Right lobe of liver (tissue), 6 donors: ENCODE measurements at places on chromosomes 2 and 18. TPM values are rescaled to one million over a fixed set of nuclear protein-coding genes. Genes with fewer than 3 reads are reported as not detected.

The NEU4 gene
- total RNA-seq: 78.3 TPM

The CXCR1 gene
- total RNA-seq: 0.74 TPM

The ELAC1 gene
- 3.9 TPM for total RNA-seq

The RAB17 gene
- total RNA-seq: 75.1 TPM

The TRPM8 gene
- 99.5 TPM for total RNA-seq

The CFAP53 gene
- 0.17 TPM for total RNA-seq

The GBX2 gene
- total RNA-seq: not detected

The SLC5A7 gene
- total RNA-seq: not detected

The KHK gene
- total RNA-seq: 101 TPM

The C2orf80 gene
- not detected for total RNA-seq

The CNTNAP5 gene
- not detected for total RNA-seq

DNA sequence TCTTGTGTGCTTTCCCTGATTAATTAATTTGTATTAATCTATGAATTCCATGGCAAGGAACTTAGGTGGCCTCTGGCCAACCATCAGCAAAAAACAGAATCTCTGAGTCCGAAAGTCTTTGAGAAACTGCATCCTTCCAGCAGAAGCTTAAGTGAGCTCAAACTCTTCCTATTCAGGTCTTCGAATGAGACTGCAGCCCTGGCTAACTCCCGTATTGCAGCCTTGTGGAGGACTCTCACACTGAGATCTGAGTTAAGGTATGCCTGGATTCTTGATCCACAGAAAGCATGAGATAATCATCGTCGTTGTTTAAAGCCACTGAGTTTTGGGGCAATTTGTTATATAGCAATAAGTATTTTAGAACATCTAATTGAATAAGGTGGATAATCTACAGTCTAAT is 1143.9 kb upstream of the NXPH2 start:
- H3K4me1 ChIP-seq: no peaks in the 10 kb centered on the region
- H3K4me3 ChIP-seq: no peak overlapping the region
- no peak overlapping the region for H3K27ac ChIP-seq
- DNase-seq: no peak

GRCh38 chr2:34001557-34001956 is 402.5 kb upstream of the FAM98A start:
- no peak overlapping the region for H3K4me3 ChIP-seq
- H3K27me3 ChIP-seq: no peaks in the 10 kb centered on the region
- no peak overlapping the region for H3K27ac ChIP-seq
- no peaks in the 10 kb centered on the region for H3K36me3 ChIP-seq
- no peaks in the 10 kb centered on the region for H3K4me1 ChIP-seq

GRCh38 chr2:39723497-39723896 is 55.6 kb downstream of the THUMPD2 start:
- H3K27ac ChIP-seq: no peak overlapping the region
- no peaks in the 10 kb centered on the region for H3K27me3 ChIP-seq
- H3K4me1 ChIP-seq: no peaks in the 10 kb centered on the region
- no peak for DNase-seq
- no peaks in the 10 kb centered on the region for H3K36me3 ChIP-seq

DNA sequence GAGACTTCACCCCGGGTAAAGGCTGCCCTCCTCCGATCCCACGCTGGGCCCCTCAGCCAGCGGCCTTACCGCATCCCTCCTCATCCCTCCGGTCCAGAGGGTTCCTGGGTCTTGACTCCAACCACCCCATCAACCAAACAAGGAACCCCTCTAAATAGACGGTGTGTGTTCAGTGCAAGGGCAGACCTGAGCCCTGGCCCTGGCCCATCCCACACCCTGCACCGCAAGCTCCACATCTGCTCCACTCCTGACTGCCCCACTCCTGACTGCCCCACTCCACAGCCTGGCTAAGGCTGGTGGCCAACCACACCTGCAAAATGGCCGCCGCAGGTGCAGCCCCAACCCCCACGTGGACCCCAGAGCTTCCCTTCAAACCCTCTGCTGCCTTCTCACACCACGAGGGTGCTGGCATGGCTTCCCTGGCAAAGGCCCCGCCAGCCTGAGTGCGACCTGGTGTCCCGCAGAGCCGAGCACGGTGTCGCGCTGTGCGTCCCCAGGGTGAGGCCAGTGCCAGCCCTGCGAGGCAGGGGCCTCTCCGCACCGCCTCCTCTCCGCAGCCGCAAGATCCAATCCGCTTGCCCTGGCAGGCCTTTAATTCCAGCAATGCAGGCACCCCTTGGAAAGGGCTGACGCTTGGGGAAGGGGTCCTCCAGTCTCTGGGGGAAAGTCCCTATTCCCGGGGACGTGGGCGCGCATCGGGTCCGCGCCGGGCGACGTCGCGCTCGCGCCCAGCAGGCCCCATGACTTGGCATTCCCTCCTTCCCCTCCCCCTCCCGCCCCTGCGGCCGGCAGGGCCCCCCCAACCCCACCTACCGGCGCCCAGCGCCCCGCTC is 1.5 kb downstream of the KIF1A start:
- H3K27me3 ChIP-seq: peaks cover 5% of the 10 kb centered on the region
- H3K27ac ChIP-seq: no peak overlapping the region
- H3K4me3 ChIP-seq: no peak overlapping the region
- no peaks in the 10 kb centered on the region for H3K36me3 ChIP-seq
- DNase-seq: peak; percentile 39

DNA sequence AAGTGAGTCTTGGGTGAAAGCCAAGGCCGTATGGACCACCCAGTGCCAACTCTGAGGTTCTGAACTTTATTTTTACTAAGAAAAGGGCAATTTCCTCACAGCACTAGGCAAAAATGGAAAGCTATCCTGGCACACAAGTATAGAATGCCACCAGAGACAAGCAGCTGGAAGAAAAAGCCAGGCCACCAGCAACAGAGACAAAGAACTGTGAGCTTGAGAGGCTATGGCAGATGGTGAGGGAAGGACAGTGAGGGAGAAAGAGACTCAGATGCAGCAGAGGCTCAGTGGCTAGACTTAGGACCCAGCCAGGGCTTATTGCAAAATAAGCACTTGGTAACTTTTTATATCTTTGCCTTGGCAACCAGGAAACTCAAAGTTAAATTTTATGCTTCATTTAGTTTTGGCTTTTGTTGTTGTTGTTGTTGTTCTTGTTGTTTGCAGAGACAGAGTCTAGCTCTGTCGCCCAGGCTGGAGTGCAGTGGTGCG is 78.0 kb upstream of the BZW1 start:
- no peaks in the 10 kb centered on the region for H3K36me3 ChIP-seq
- no peak overlapping the region for H3K4me3 ChIP-seq
- H3K27me3 ChIP-seq: no peaks in the 10 kb centered on the region
- DNase-seq: no peak
- no peaks in the 10 kb centered on the region for H3K4me1 ChIP-seq
- no peak overlapping the region for H3K27ac ChIP-seq

GRCh38 chr2:241073166-241074064 is 28.7 kb downstream of the MTERF4 start:
- no peak overlapping the region for H3K27ac ChIP-seq
- DNase-seq: no peak
- no peak overlapping the region for H3K4me3 ChIP-seq

DNA sequence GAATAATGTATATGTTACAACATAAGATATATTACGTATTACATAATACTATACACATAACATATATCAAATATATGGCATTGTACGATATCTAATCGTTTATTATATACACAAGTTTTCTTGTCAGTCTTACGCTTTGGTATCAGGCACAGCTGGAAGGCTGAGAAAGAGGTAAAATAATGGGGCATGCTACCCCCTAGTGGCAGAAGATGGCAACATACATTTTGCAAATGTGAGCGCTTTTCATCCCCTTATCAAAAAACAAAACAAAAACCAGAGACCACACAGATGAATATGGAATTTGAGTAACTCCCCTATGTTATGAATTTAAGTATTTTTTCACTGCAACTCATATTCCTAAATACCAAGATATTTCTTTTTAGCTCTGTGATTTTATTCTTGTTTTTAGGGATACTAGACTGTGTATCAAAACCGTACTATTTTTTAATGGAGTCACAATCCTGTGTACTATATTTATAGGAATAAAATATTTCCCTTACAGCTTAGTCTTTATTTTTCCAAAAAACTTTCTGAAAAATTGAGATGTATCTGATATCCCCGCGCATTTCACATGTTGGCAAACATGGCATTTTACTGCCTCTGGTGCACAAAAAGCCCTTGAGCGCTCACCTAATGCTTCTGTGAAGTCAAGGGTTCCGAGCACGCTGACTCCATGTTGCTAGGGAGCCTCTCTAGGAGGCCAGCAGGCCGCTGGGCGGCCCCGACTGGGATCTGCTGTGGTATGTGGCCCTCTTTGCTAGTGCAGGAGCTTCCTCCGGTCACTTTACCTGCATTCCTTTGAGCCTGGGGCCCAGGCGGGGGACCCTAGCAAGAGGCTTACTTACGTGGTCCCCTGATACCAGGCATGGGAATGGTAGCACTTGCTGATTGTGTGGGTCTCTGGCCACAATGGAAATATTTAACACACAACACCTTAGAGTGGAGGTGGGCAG is 62.5 kb downstream of the SLC4A3 start:
- H3K27ac ChIP-seq: no peak overlapping the region
- no peaks in the 10 kb centered on the region for H3K36me3 ChIP-seq
- no peaks in the 10 kb centered on the region for H3K27me3 ChIP-seq
- H3K4me3 ChIP-seq: no peak overlapping the region
- no peaks in the 10 kb centered on the region for H3K4me1 ChIP-seq

DNA sequence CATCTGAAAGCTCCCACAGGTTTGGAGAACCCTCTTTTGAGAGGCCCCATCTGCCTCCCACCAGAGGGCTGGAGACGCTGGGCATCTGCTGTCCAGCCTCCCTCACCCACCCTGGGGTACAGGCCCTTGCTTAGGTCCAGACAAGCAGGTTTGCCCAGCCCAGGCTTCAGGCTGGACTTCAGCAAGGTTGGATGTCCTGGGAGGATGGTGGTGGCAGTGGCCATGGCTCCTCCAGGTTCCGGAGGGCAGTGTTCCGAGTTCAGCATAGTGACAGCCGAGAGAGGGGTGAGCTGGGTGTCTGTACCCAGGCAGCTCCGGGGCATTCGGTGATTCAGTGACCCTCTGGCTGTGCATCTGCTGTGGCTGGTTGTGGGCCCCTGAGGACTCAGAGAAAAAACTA is 58.2 kb upstream of the HDAC4 start:
- no peaks in the 10 kb centered on the region for H3K36me3 ChIP-seq
- no peaks in the 10 kb centered on the region for H3K4me1 ChIP-seq
- no peaks in the 10 kb centered on the region for H3K27me3 ChIP-seq
- H3K27ac ChIP-seq: no peak overlapping the region

GRCh38 chr18:2536493-2536892 is 34.8 kb downstream of the METTL4 start:
- no peak for DNase-seq
- H3K4me1 ChIP-seq: no peaks in the 10 kb centered on the region
- no peaks in the 10 kb centered on the region for H3K27me3 ChIP-seq
- H3K4me3 ChIP-seq: no peak overlapping the region
- H3K36me3 ChIP-seq: no peaks in the 10 kb centered on the region

DNA sequence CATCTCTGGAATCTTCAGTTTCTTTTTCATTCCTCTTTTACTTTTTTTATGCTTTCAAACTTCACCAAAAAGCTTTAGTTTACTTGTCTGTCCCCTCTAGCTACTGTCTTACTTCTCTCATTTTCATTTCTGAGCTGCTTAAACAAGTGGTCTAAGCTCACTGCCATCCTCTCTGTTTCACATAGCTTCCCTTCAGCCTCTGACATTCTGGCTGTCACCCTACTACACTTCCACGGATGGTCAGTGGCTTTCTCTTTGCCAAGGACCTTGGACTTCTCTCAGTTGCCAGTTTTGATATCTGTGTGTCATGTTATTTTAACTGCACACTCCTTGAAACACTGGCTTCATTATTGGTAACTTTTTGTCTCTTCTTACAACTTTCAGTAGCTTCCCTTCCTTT is 176.1 kb downstream of the IKZF2 start:
- no peaks in the 10 kb centered on the region for H3K36me3 ChIP-seq
- H3K27me3 ChIP-seq: no peaks in the 10 kb centered on the region
- no peak overlapping the region for H3K4me3 ChIP-seq
- H3K4me1 ChIP-seq: no peaks in the 10 kb centered on the region
- no peak overlapping the region for H3K27ac ChIP-seq

- H3K4me3 ChIP-seq: no peak overlapping the region
- H3K27me3 ChIP-seq: no peaks in the 10 kb centered on the region
- no peaks in the 10 kb centered on the region for H3K36me3 ChIP-seq
- no peaks in the 10 kb centered on the region for H3K4me1 ChIP-seq
- no peak overlapping the region for H3K27ac ChIP-seq
Observed at GRCh38 chr2:109253217-109253616, 124.2 kb downstream of the SH3RF3 start.

- H3K4me3 ChIP-seq: no peak overlapping the region
- H3K36me3 ChIP-seq: no peaks in the 10 kb centered on the region
- peak overlapping the region; percentile 30 for H3K27ac ChIP-seq
- H3K4me1 ChIP-seq: no peaks in the 10 kb centered on the region
Observed at GRCh38 chr2:39492095-39492590, 55.1 kb upstream of the MAP4K3 start.

DNA sequence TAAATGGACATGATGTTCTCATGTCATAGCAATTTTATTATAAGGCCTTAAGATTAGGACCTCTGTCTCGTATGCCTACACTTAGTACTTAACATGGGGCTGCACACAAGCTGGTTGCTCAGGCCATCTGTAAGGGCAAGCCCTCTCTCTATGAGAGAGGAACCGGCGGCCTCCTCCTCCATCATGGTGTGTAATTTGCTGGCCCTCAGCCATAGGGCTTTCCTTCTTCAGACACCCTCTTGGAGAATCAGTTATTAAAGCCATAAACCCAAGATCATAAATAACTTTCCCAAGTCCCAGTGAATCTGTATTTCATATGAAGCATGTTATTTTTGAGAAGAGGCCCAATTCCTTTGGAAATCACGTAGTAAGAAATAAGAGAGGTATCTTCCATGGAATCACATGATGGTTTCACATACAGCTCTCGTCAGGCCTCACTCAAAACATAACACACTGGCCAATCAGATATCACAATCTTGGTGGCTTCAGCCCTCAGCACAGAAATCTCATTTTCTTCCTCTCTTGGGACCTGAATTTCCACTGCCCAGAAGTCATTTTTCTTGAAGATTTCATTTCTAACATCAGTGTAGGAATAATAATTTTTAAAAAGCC is 92.6 kb downstream of the RDH14 start:
- H3K27ac ChIP-seq: no peak overlapping the region
- H3K4me3 ChIP-seq: no peak overlapping the region
- H3K4me1 ChIP-seq: no peaks in the 10 kb centered on the region
- no peaks in the 10 kb centered on the region for H3K36me3 ChIP-seq

- H3K27ac ChIP-seq: no peak overlapping the region
- H3K36me3 ChIP-seq: no peaks in the 10 kb centered on the region
- no peak for DNase-seq
- H3K4me3 ChIP-seq: no peak overlapping the region
- H3K4me1 ChIP-seq: no peaks in the 10 kb centered on the region
- H3K27me3 ChIP-seq: no peaks in the 10 kb centered on the region
Observed at GRCh38 chr2:147632198-147632597, 212.6 kb upstream of the ACVR2A start.
